ENCODE measurements at places on chromosomes 5 and 9. TPM values are rescaled to one million over a fixed set of nuclear protein-coding genes. Genes with fewer than 3 reads are reported as not detected.

- no peaks in the 10 kb centered on the region for H3K36me3 ChIP-seq
- no peak overlapping the region for H3K27ac ChIP-seq
- no peaks in the 10 kb centered on the region for H3K4me1 ChIP-seq
- no peaks in the 10 kb centered on the region for H3K27me3 ChIP-seq
- DNase-seq = no peak
These were observed 30.4 kb downstream of the CAMK4 start for GRCh38 chr5:111254613-111255012.

FBXL7 gene
- total RNA-seq = 31.7 TPM

MLANA gene
- total RNA-seq = not detected

DNA sequence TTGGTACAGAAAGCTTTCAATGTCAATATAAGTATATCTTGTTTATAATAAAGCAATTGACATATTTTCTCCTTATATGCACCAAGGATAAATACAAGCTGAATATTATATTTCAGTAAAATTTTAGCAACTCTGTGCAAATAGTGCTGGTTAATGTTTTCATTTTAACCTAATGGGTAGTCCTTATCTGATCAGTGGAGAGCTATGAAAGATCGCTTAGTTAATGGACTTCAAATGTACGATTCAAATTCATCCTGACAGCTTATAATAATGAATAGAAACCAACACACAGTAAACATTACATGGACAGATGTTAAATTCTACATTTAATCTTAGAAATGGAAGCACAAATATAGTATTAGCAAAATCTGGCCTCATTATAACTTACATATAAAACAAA is 1495.2 kb upstream of the C9orf72 start:
- no peak for DNase-seq
- no peak overlapping the region for H3K27ac ChIP-seq
- H3K27me3 ChIP-seq = no peaks in the 10 kb centered on the region
- H3K4me3 ChIP-seq = no peak overlapping the region

DNA sequence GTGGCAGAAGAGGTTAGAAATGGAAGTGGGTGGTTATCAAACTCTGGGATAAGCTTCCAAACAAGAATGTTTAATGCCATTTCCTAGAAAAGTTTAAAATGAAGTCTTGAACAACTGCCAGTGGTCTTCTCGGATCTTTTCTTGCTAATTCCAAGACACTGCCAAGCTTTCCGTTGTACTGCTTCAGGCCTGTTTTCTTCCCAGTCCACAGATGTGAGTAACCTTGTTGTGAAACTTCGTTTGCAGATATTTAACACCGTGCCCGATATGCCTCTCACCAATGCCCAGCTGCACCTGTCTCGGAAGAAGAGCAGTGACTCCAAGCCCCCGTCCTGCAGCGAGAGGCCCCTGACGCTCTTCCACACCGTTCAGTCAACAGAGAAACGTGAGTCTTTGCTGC is 269.8 kb downstream of the NR3C1 start:
- H3K27me3 ChIP-seq = no peaks in the 10 kb centered on the region
- no peaks in the 10 kb centered on the region for H3K36me3 ChIP-seq
- no peak for DNase-seq
- no peaks in the 10 kb centered on the region for H3K4me1 ChIP-seq
- H3K4me3 ChIP-seq = no peak overlapping the region
- H3K27ac ChIP-seq = no peak overlapping the region

Measured in thoracic aorta (tissue), 2 donors.